Stimulated activated CD8-positive, alpha-beta memory T cell treated with anti-CD3 and anti-CD28 coated beads, Interleukin-2, amount 100 ng/mL, for 48 hours (primary cell): ENCODE measurements at places on chromosomes 6 and 20.

- no peak for DNase-seq
Observed at GRCh38 chr6:124780623-124781022, 181.6 kb upstream of the RNF217 start.

DNA sequence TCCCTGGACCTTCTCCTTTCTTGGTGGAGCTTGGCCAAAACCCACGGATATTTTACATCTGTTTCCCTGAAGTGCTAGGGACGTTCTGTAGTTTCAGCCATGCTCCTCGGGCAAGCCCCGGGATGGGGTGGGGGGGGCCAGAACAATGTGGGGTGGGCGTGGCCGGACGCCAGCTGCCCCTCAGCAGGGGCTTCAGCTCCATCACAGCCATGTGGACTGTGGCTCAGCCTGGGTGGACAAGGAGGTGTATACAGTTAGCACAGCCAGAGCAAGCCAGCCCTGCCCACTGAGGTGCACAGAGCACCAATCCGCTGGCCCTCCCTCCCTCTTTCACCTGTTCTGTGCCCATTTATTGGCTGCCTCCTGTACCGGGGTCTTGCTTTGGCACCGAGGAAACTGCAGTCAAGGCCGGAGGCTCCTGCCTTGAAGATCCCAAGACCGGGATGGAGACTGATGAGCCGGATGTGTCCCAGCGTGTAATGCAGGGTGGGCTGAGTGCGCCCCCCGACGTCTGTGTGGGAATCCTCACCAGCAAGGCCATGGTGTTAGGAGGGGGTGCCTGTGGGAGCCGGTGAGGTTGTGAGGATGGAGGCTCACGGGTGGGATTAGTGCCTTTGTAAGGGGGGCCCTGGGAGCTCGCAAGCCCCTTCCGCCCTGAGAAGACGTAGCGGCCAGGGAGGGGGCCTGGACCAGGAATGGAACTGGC, 28.0 kb downstream of the FRMD1 start:
- DNase-seq = no peak

DNA sequence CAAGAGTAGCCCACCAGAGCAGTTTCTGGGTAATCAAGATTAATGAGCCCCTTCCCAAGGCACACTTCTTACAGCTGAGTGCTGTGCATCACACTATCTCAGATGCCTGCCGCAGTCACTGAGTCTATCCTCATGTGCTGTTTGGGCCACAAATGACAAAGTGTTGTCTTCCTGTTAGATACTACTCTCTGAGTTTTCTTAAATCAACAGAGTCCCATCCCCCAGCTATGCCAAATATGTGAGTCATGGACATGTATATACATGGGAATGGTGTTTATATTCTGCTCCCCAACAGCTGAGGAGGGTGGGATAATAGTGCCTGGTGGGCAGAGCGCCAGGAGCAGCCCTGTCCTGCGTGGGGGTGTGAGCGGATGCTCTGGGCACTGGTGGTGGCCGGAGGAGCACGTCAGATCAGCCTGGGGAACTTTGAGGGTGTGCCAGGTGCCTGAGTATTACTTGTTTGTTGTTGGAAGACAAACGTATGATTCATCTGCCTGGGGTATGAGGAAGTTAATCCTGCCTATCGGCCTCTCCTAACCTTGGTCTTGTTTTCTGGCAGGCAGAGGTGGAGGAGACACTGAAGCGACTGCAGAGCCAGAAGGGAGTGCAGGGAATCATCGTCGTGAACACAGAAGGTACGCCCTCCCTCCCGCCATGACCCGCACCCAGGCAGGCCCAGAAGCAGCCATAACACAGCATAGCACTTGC, 9.6 kb downstream of the DYNLRB1 start:
- DNase-seq = no peak

DNA sequence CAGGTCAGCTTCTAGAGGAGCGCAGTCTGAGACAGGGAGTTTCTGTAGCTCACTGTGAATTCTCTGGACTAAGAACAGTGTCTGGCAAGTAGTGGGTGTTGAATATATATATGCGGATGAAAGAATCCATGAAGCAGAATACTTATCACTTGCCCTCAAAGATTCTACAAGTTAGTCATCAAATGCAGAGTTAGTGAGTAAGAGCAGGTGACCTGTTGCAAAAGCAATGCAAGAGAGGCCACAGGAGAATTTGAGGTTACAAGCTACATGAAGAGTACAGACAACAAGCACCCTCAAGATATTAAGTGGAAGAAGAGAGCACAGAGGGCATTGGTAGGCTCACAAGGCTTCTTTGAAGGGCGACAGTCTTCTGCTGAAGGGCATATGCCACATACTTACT, 103.4 kb upstream of the BTBD3 start:
- no peak for DNase-seq

DNA sequence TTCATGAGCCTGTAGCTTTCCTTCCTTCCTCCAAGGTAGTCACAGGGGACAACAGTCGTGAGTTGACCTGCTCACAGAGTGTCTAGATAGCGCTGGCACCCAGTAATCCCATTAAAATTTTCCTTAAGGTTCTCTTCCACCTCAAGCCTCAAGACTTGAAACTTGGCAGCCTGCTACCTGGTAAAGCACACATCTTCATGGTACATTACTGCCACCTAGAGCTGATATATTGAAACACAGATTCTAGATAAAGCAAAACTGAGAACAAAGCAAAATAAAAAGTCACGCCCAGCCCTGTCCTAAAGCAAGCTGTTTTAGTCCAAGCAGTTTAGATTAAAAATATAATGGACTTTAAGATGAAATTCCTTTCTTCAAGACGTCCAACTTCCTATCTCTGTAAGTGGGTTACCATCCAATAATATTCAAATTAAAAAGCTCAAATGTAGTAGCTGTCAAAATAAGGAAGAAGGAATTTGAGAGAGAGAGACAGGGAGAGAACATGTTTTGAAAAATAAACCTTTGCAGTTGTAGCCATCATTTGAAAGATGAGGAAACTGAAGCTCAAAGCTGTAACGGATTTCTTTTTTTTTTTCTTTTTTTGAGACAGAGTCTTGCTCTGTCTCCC, 50.7 kb upstream of the CD83 start:
- no peak for DNase-seq

DNA sequence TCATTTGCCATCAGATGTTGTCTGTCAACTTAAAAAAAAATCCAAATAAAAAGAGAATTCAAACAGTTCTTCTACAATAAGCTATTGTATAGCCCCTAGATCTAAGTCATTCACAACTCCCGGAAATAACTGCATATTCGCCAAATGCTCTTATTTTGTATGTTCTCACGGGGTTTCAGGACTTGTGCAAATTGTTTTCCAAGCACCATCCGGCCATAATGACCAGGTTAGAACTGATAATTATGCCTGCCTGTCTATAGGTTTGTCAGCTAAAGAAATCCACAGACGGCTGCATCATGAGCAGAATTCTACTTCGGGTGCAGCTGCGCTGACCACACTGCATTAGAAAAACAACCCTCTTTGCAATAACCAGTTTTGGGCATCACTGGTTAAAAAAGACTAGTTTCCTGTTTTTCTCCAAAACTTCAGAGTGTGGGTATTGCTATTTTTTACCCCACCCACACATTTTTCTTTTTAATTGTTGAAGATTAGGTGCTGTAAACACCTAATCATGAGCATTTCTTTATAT, 87.7 kb downstream of the HIVEP2 start:
- DNase-seq = no peak

DNA sequence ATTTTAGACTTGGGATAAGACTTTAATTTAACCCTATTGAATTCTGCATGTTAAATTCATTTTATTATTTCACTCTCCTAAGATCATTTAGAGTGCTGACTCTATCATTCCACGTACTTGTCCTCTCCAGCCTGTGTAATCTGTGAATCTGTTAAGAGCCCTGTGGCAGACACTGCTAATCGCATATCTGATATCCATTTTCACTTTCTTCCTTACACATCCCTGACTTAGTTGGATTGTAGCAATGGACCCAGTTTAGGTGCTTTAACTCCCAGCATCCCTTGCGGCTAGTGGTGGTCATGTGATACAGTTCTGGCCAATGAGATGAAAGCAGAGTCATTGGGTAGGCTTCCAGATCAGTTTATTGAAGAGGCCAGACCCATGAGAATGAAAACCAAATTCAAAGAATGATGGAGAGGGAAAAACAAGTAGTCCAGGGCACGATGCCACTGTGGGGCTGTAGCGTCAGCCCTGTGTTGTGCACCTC, 57.2 kb upstream of the SOX4 start:
- DNase-seq = no peak

- no peak for DNase-seq
Observed at GRCh38 chr20:11810311-11811083, 107.2 kb upstream of the BTBD3 start.

GRCh38 chr6:25793970-25794369, 37.9 kb downstream of the SLC17A1 start:
- DNase-seq = no peak

DNA sequence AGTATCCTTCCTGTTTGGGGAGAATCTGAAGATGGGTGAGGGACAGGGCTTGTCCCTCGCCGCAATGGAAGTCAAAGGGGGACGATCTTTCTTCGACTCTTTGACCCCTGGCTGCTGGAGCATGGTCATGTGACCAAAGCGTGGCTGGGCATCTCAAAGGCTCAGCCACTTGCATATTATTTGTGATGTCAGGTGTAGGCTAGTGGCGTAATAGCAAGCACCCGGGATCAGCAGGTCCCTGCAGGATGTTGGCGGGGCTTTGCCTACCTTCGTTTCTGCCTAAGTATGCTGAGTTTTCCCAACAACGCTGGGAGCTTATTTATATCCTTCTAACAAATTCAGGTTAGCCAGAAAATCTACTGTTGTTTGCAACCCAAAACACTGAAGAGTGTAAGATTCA, 50.3 kb upstream of the IL20RA start:
- DNase-seq = no peak

GRCh38 chr6:30204116-30204515, 9.1 kb downstream of the TRIM26 start:
- no peak for DNase-seq

DNA sequence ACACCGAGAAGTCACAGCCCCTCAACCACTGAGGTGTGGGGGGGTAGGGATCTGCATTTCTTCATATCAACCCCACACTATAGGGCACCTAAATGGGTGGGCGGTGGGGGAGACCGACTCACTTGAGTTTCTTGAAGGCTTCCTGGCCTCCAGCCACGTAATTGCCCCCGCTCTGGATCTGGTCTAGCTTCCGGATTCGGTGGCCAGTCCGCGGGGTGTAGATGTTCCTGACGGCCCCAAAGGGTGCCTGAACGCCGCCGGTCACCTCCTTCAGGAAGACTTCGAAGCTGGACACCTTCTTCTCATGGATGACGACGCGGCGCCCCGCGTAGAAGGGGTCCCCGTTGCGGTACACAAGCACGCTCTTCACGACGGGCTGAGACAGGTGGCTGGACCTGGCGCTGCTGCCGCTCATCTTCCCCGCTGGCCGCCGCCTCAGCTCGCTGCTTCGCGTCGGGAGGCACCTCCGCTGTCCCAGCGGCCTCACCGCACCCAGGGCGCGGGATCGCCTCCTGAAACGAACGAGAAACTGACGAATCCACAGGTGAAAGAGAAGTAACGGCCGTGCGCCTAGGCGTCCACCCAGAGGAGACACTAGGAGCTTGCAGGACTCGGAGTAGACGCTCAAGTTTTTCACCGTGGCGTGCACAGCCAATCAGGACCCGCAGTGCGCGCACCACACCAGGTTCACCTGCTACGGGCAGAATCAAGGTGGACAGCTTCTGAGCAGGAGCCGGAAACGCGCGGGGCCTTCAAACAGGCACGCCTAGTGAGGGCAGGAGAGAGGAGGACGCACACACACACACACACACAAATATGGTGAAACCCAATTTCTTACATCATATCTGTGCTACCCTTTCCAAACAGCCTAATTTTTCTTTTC, at the start of gene DCDC2:
Gene DCDC2 (minus strand): TSS at position 724 of the 883 bp plus-strand sequence. CDS start 309 bp downstream, at position 415.
- no peak for DNase-seq

GRCh38 chr6:142155895-142156757, 9.1 kb downstream of the VTA1 start:
- DNase-seq = no peak

- DNase-seq = no peak
Observed at GRCh38 chr20:48126227-48126740, 341.0 kb upstream of the SULF2 start.

DNA sequence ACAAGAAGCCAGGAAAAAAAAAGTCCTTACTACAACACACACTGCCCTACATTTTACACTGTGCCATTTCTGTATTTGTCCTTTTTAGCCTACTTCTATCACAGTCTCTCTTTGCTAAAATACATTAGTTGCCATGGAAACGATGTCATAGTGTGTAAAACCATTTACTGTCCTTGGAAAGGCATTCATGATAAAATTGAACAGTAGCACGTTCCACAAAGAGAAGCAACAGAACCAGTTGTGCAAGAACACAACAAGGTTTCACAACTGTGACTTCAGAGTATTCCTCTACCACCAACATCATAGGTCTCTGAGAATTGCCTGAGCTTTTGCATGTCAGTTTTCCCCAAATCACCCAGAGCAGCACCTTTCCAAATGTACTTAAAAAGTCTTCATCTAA, 20.5 kb downstream of the FYN start:
- no peak for DNase-seq
